ENCODE measurements at places on chromosomes 7 and 10.

GRCh38 chr10:34764472-34764946, 50.6 kb downstream of the PARD3 start:
- no peak for DNase-seq

DNA sequence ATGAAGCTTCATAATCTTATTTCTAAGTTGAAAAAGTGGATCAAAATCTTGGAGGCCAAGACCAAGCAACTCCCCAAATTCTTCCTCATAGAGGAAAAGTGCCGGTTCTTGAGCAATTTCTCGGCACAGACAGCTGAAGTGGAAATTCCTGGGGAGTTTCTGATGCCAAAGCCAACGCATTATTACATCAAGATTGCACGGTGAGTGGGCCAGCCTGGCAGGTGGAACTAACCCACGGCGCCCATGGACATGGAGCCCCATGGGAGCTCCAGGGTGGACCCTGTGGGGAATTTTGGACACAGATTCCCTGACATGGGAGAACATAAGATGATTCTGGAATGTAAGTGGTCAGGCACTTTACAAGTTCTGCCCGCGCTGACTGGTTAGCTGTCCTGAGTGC, 125.9 kb downstream of the TRRAP start:
- DNase-seq: no peak

DNA sequence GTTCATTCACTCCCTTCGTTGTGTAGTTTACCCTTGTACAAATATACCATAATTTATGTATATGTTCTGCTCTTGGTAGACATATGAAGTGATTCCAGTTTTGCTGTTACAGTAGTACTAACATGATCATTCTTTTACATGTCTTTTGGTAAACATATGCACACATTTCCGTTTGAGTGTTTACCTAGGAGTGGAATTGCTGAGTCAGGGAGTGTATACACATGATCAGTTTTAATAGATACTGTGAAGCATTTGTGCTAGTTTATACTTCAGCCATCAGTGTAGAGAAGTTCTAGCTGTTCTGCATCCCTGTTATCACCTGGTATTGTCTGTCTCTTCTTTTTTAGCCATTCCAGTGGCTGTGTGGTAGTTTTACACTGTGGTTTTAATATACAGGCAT, 34.5 kb upstream of the CYP26C1 start:
- no peak for DNase-seq

DNA sequence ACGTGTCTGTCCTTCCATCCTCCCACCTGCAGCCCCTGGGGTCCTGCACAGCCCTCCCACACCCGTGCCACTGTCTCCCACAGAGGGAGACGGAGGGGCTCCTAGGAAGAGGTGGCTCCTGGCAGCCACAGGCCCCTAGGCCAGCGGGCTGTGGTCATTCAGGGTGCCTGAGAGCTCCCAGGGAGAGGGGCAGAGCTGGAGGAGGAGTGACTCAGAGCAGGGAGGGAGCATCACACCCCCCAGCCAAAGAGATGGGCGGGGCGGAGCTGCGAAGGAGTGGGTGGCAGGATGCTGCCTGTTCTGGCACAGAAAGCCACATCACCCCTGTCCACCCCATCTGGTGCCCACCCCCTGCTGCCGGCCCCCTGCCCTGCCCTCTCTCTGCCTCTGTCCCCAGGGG, 50.5 kb downstream of the STK32C start:
- DNase-seq: no peak

DNA sequence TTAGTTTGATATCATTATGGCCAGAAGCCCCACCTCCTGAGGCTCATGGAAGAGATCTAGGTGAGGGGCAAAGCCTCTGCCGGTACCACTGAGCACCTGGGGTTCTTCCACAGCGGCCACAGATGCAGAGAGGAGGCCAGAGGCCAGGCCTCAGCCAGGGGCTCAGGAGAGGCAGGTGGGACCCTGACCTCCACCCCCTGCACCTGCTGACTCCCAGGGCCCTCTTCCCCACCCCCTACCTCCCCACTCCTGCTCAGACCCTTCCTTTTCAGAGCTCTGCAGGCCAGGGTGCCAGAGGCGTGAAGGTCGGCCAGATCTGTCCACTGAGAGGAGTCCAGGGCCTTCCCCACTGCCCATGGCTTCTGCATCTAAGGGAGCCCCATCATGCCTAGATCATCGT, 178.7 kb upstream of the PPP2R2D start:
- no peak for DNase-seq

- DNase-seq: no peak
Measured at GRCh38 chr10:75396631-75397495, 4.7 kb downstream of the ZNF503 start.
